Lower leg skin (tissue), 4 donors: ENCODE measurements at places on chromosomes 16 and 17.
A peak's percentile ranks its signal among the peaks of the same experiment; 100 is the strongest.

GRCh38 chr17:73723317-73723716 is 79.1 kb upstream of the SDK2 start:
- DNase-seq = no peak

GRCh38 chr16:87662254-87663204 is 60.2 kb downstream of the JPH3 start:
- DNase-seq = no peak

DNA sequence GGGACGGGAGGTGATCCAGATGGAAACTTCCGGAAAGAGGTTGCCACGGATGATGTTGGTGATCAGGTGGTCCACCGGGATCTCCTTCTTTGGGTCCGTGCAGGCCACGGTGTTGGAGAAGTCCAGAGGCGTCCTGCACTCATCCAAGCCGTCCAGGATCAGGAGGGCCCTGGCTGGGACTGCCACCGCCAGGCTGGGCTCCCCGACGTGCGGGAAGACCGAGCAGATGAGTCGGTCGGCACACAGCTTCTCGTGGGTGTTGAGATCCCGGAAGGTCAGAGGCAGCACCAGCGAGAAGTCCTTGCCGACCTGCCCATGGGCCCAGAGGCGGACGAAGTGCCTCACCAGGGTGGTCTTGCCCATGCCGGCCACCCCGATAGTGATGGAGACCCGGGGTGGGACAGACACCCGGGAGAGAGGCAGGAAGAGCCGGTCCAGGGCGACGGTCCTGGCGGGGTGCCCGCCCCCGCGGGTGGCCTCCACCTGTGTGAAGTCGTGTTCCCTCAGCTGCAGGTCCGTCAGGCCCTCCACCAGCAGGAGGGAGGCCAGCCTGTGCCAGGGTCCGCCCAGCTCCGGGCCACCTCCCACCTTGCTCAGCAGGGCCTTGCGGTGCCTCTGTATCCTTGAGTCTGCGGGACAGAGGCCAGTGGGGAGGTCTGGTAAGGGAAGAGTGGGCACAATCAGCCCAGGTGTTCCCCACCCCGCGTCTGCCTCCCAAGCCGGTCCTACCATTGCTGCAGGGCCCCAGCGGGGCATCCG is 12.9 kb downstream of the NLRC3 start:
- no peak for DNase-seq

DNA sequence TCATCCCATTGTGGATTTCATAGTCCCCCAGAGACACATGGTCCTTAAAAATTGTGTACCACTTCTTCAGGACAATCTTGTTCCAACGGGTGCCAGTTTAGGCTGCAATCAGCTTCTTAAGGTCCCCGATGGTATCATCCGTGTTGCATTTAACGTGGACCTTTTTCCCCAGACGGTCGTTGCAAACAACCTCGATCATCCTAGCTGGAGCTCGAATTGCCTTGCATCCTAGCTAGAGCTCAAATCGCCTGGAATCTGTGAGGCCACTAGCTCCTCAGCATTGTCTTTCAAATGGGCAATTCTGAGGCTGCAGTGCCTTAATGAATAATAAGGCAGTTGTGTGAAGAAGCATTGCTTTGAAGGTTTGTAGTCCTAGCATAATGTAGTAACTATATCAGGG is 37.7 kb upstream of the RHBDL3 start:
- no peak for DNase-seq

DNA sequence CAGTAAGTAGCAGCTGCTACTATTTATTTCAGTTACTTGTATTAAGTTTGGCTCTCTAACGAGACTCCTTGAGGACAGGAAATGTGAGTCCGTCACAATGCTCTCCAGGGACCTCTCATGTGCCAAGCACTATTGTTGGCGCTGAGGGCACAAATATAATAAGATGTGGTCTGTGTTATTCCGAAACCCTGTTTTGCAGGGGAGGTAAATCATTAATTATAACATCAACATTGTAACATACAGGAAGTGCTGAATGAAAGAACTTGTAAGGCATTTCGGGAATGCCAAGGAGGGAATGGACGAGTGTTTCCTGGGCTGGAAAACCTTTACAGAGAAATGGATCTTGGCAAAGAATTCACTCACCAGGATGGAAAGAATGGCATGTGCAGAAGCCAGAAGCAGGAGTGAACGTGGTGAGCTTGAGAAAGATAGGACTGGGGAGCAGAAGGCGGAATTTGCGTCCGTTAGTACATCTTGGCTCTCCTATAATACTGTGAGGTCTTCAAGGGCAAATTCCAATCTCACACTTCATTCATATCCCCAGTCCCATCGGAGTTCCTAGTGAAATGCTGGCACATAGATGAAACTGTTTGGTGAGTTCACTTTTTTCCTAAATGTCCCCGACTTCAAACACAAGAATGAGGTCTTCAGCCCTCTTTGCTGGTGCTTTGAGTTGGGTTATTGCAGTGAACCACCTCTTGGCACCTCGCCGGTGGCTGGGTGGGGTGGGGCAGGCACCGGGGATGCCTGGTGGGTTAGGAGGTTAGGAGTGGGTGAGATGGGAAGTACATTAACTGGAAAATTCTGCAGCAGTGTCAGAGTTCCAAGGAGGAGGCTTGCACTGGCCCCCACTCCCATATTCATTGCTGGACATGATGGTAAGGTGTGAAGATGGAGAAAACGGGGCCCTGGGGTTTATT is 11.5 kb downstream of the TAC4 start:
- no peak for DNase-seq

- DNase-seq = no peak
Observed at GRCh38 chr17:58538811-58539409, 24.5 kb upstream of the MTMR4 start.

- DNase-seq = peak; percentile 48
Observed at GRCh38 chr16:55466209-55466608, 12.8 kb upstream of the MMP2 start.

DNA sequence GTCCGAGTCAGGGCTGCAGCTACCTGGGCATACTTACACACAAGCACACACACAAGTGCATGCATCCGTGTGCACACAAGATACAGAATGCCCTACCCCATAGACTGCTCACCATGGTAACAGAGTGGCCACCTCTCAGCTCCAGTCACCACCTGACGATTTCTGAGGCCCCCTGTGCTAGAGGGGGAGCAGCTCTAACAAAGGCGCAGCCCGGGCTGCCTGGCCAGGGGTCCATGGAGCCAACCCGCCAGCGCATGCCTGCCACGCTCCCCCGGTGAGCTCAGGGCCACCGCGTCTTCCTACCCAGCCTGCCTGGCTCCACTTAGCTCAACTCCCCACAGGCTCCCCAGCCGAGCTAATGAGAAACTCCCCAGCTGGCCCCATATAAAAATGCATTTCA is 75.5 kb downstream of the ZNF423 start:
- DNase-seq = no peak

DNA sequence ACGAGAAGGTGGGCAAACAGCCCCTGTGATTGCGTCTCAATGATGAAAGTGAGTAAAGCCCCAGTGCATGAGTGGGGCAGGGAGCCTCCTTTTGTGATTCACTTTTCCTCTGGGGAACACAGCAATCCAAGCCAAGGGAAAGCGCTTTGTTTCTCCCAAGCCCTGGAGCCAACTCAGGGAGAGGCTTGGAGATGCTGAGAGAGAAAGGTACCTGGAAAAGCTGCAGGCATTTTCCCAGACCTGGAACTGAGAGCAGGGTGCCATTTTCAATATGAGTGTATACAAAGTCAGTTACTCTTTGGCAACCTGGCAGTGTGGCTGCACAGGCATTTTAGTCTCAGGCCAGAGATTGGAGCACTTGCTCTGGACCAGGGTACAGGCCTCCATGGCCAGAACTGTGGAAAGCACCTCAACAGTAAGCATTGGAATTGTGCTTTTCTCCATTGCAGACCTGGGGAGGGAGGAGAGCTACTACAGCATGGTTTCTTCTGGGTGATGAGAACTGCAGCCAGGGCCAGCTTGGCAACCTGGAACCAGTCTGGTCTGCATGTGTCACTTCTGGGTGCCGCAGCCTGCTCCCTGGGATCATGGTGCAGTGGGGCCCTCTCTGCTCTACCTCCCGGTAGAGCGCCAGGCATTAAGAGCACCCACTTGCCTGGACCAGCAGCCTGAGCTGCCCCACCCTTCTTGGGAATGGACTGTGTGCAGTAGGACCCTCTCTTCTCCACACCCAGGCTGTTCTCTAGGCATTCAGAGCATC is 89.0 kb upstream of the CDH5 start:
- DNase-seq = peak; percentile 83
